RCC 7860 (cell line): ENCODE measurements at places on chromosomes 11 and 22.

DNA sequence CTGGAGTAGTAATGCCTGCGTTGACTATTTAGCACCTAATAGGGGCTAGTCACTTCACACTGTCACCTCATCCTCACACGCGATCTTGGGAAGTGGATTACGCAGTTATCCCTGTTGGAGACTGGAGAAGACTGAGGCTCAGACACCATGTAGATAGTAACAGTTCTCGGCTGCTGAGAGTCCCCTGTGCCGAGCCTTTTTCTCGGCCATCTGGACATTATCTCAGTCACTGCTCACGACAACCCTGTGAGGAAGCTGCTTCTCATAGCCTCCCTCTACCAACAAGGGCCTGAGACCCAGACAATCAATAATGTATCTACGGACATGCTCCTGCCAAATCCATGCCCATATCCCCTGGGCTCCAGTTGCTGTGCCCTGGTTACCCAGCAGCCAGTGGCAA, 25.9 kb downstream of the SCUBE1 start:
- DNase-seq = no peak

- DNase-seq = no peak
Observed at GRCh38 chr22:17493419-17493981, 69.8 kb upstream of the SLC25A18 start.

DNA sequence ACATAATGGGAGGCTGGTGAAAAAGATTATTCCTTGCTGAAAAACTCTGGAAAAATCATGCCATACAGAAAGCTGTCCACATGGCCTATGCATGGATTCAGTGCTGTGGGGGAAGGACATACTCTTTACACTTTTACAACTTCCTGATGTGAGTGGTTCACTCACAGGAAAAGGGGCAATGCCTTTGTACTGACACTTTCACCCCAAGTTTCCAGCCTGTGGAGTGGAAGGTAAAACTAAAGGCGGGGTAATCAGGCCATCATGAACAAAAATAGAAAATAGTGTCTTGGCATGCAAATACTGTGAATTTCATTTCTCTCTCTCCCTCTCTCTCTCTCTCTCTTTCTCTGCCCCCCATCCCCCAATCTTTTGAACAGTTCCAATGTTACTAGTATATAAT, 281.8 kb downstream of the ETS1 start:
- DNase-seq = no peak

- DNase-seq = no peak
Observed at GRCh38 chr11:34860034-34860433, 56.1 kb downstream of the APIP start.

DNA sequence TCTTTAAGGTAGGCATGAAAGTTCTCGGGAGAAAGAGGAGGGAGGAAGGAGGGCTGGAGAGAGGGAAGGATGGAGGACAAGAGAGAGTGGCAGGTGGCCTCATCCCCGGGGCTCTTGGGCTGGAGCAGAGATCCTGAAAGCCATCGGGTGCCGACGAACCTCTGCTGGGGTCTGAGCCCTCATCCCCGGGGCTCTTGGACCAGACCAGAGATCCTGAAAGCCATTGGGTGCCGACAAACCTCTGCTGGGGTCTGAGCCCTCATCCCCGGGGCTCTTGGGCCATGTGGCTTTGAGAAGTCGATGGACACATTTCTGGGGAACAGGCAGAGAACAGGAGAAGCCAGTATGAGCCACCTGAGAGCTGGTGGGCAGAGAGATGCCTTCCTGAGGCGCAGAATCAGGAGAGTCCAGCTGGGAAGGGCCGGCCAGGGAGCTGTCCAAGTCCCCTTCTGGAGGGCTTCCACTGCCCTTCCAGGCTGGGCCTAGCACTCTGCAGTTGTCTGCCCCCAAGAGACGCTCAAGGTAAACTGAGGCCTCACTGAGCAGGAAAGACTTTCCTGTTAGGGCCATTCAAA, 1398.1 kb downstream of the BRD1 start:
- DNase-seq = no peak

GRCh38 chr22:38164551-38164918, 17.1 kb downstream of the PLA2G6 start:
- no peak for DNase-seq

DNA sequence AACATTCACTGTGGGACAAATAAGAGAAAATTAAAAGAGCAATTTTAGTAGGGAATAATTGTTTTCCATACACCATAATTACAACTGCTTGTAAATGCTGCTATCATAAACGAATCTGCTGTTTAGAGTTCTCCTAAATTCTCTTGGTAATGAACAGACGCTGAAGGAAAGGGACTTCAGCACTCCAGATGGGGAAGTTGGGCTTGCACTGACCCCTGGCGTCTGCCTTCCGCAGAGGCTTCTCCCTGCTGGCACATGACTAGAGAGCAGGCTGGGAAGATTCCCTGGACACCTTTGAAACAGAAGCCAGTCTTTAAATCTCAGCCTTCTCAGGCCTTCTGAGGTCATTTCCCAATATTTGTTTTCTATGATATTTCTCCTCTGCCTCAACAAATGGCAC, 84.1 kb downstream of the NXPE2 start:
- peak; percentile 5 for DNase-seq

DNA sequence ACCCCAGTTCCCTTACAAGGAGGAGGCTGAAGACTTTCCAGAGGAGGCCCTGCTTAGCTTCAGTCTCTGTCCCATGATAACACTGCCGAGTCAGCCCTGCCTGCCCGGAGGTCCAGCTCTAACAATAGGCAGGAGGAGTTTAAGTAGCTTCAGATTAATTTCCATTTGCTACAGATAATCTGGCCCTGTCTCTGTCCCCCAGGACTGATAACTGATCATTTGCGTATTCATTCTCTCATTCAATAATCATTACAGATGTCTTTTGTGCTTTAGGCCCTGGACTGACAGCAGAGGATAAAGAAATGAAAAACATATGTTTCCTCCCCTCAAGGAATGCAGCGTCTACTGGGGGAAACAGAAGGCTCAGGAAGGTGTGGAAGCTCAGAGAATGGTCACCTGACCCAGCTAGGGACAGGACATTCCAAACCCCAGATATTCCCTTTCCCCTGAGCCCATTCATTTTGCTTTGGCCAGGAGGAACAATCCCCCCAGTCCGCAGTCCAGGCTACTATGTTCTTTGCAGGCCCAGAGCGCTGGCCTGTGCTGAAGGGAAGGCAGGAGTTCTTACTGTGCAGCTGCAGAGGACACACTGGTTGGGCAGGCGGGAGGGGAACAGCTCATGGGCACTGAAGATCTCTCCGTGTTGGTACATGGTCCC, 20.8 kb downstream of the CHRDL2 start:
- DNase-seq = no peak

DNA sequence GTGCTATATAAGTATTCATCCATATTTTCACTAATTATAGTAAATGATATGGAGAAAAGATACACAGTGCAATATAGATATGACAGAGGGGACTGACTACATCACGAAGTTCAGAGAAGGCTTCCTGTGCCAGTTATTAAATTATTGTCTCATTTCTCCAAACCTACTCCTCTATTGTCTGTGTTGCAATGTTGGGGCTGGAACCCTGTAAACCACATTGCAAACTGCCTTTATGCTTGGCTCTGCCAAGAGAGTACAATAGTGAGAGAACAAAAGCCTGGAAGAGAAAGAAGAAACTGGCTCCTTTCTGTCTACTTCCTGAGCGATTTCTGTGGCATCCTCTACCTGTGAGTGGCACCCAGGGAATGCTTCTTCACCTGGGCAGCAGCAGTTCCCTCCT, 46.4 kb downstream of the ME3 start:
- no peak for DNase-seq

DNA sequence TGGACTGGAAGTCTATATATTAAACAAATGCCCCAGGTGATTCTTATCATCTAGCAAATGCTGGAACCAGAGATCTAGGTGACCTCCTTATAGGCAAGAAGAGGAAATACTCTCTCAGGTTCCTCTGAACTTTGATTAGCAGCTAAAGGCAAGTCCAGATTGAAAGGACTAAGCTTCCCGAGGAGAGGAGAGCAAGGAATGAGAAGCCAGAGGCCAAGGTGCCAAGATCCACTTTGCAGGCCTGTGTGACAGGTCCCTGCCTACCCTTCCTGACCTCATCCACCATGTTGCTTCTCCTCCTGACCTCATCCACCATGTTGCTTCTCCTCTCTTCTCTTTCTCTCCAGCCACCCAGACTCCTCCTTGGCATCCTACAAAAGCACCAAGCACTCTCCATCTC, 173.2 kb downstream of the LARGE1 start:
- no peak for DNase-seq

GRCh38 chr22:29112121-29112520, 39.3 kb downstream of the KREMEN1 start:
- no peak for DNase-seq

DNA sequence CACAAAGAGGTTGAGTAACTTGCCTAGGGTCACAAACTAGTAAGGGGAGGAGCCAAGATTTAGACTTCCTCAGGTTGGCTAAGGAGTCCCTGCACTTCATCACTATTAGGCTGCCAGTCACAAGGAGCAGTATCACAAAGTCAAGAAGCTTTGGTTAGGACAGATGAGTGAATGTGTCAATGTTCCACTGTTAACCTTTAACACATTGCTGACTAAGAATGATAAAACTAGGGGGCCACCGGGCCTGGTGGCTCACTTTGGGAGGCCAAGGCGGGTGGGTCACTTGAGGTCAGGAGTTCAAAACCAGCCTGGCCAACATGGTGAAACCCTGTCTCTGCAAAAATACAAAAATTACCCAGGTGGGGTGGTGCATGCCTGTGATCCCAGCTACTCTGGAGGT, 32.0 kb downstream of the TMEM123 start:
- DNase-seq = peak; percentile 48

- no peak for DNase-seq
Observed at GRCh38 chr22:23530766-23531282, 49.3 kb downstream of the IGLL1 start.

DNA sequence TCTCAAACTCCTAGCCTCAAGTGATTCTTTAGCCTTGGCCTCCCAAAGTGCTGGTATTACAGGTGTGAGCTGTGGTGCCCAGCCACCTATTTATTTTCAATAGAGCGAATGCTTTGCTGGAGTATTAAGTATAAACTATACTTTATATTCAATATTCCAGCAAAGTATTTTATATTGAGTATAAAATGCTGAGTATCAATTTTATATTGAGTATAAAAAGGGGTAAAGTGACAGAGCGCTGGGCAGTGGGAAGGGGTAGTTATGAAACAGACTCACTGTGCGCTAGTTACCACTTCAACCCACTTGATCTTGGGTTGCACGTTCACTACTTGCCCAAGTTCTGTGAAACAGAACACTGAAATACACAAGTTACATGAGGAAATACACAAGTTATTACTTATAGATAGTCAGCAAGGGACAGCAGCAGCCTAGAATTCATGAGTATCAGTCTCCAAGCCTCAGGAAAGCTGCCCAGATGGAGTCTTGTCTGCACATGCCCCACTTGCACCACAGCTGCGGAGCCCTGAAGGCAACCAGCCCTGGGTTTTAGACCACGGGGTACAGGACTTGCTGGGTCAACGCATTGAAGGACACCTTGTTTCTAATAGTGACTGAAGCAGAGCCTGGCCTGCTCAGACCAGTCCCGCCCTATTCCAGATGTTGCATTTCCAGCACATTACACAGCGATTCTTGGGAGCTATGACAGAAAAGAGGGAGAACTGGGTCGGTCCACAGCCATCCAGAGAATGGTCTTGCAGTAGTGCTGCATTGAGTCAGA, 51.6 kb upstream of the SYT13 start:
- no peak for DNase-seq

- no peak for DNase-seq
Observed at GRCh38 chr11:44781655-44782054, 54.9 kb downstream of the TSPAN18 start.

DNA sequence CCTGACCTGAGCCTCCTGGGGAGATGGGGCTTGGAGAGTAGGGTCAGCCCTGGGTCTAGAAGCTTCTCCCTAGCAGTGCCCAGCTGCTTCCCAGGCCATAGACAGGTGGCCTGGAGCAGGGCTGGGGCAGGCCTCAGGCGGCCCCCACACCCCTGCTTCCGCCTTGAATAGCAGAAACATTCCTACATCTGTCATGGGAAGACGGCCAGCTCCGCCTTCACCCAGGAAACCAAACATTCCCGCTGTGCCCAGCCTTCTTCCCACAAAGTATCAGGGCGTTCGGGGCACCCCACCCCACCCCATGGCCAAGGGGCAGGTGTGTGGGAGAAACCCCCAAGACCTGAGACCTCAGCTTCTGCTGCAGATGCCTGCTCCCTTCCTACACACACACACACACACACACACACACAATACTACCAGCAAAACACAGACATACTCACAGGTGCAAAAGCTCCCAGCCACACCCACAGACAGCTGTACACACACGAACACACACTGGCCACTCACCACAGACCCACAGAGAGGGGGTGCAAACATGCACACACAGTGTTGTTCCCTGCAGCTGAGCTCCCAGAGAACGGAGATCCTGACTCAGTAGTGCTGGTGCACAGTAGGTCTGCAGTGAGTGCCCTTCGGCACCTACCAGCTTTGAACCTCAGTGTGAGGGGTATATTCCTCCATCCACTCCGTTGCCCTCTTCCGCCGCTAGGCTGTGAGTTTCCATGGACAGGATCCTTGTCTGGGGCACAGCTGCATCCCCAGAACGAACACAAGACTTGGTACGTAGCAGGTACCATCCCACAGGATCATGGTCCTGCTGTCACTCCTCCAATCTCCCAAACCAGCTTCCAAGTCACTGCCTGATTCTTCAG, 37.4 kb downstream of the PDGFB start:
- DNase-seq = no peak

GRCh38 chr11:6489306-6489705, 7.8 kb upstream of the DNHD1 start:
- no peak for DNase-seq

DNA sequence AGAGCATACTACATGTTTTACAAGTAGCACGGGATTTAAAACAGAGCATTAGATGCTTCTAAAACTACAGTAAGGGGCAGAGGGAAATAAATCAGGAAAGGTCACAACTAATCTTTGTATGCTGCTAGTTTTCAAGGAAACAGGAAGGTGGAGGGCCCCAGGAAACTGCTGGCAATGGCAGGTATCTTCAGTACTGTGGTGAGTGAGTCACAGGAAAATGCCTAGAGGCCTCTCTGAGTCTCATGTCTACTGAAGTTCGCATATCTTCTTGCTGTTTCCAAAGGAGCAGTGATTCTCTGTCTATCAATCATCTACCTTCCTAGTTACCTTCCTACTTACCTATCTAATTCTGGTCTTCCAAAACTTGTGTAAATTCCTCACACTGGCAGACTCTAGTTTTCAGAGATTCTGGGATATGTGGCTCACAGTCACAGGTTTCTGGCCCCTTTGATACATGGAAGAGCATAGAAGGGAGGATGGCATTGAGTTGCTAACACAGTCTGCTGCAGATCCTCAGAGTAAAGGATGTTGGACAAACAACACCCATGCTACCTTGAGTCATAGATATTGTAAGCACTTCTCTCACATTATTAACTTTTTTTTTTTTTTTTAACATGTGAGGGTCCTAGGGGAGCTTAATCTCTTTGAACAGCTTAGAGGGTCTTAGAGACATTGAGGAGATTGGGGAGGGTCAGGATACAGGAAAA, 58.8 kb upstream of the SYN3 start:
- DNase-seq = peak; percentile 10
